Esophagus mucosa (tissue), 1 donor: ENCODE measurements at places on chromosomes 5 and 9. TPM values are rescaled to one million over a fixed set of nuclear protein-coding genes. Genes with fewer than 3 reads are reported as not detected.

The NSG2 gene
- total RNA-seq: not detected

The GPR21 gene
- 0.76 TPM for total RNA-seq

The AQP3 gene
- 1,467 TPM for total RNA-seq

The CAMK4 gene
- 1.6 TPM for total RNA-seq

The CPEB4 gene
- total RNA-seq: 38.5 TPM

The ENTREP1 gene
- 3.5 TPM for total RNA-seq

The IER5L gene
- 8.1 TPM for total RNA-seq

The PCDHGB3 gene
- 0.76 TPM for total RNA-seq

The IFNA13 gene
- not detected for total RNA-seq

The MZB1 gene
- 3.3 TPM for total RNA-seq

The GDA gene
- 0.52 TPM for total RNA-seq

The SPAG8 gene
- total RNA-seq: 0.20 TPM

The PDE6A gene
- total RNA-seq: 0.48 TPM

The ENTPD2 gene
- 2.9 TPM for total RNA-seq

The OR13C5 gene
- not detected for total RNA-seq

The SLC22A4 gene
- 0.28 TPM for total RNA-seq

The RORB gene
- total RNA-seq: 0.08 TPM

The HSDL2 gene
- total RNA-seq: 27.5 TPM

The ACTL7B gene
- total RNA-seq: not detected

The CDKN2B gene
- total RNA-seq: 75.6 TPM

The CIZ1 gene
- 85.2 TPM for total RNA-seq

The ADAMTS6 gene
- 1.2 TPM for total RNA-seq

The ARHGEF28 gene
- 7.8 TPM for total RNA-seq

The LCN12 gene
- 0.80 TPM for total RNA-seq

The SYK gene
- 60.3 TPM for total RNA-seq

The PCSK5 gene
- 13.6 TPM for total RNA-seq

The SEMA6A gene
- total RNA-seq: 6.1 TPM

The ACOT12 gene
- total RNA-seq: not detected

The CATSPER3 gene
- 0.40 TPM for total RNA-seq

The ANKRD18A gene
- total RNA-seq: 3.0 TPM

The RNF180 gene
- 2.8 TPM for total RNA-seq

The SWI5 gene
- total RNA-seq: 24.8 TPM

The ADRA1B gene
- total RNA-seq: not detected

The C5 gene
- 3.1 TPM for total RNA-seq

The CYFIP2 gene
- 2.1 TPM for total RNA-seq

The SPATA31D4 gene
- not detected for total RNA-seq

The PTGS1 gene
- total RNA-seq: 29.9 TPM

The EMB gene
- 5.7 TPM for total RNA-seq

The DRD1 gene
- not detected for total RNA-seq

The NKD2 gene
- total RNA-seq: 1.1 TPM

The SLC25A51 gene
- 20.8 TPM for total RNA-seq
